SJCRH30 (cell line): ENCODE measurements at places on chromosomes 2 and 18. TPM values are rescaled to one million over a fixed set of nuclear protein-coding genes. Genes with fewer than 3 reads are reported as not detected.

Gene UGT1A8
- not detected in 2 replicates for total RNA-seq

Gene LRRC30
- not detected in 2 replicates for total RNA-seq

Gene CASP8
- total RNA-seq: 11.6 and 14.4 TPM in 2 replicates

GRCh38 chr2:51297488-51297887 lies 265.6 kb upstream of the NRXN1 start:
- H3K27me3 ChIP-seq: peaks cover 7% of the 10 kb centered on the region; the same call in 1 of the 2 replicates
- H3K27ac ChIP-seq: no peak overlapping the region
- no peaks in the 10 kb centered on the region for H3K4me1 ChIP-seq

- H3K4me3 ChIP-seq: no peak overlapping the region
- peaks cover 18% of the 10 kb centered on the region for H3K4me1 ChIP-seq
- H3K27me3 ChIP-seq: no peaks in the 10 kb centered on the region
- no peaks in the 10 kb centered on the region for H3K36me3 ChIP-seq
Measured at GRCh38 chr2:141557329-141558095, 573.3 kb downstream of the LRP1B start.

GRCh38 chr18:50720325-50720674 lies 99.5 kb downstream of the MRO start:
- no peaks in the 10 kb centered on the region for H3K27me3 ChIP-seq
- no peak overlapping the region for H3K27ac ChIP-seq
- H3K4me3 ChIP-seq: no peak overlapping the region
- no peaks in the 10 kb centered on the region for H3K4me1 ChIP-seq

GRCh38 chr2:39666491-39667101 lies 879 bp downstream of the TMEM178A start:
- H3K27me3 ChIP-seq: no peaks in the 10 kb centered on the region
- no peak overlapping the region for H3K27ac ChIP-seq
- no peak for DNase-seq

GRCh38 chr18:62327977-62328376 lies 2.9 kb downstream of the TNFRSF11A start:
- no peak overlapping the region for H3K27ac ChIP-seq
- no peaks in the 10 kb centered on the region for H3K4me1 ChIP-seq
- no peak overlapping the region for H3K4me3 ChIP-seq
- no peak for DNase-seq
- no peaks in the 10 kb centered on the region for H3K36me3 ChIP-seq

GRCh38 chr2:193336781-193337180 lies 1142.0 kb upstream of the TMEFF2 start:
- H3K4me1 ChIP-seq: no peaks in the 10 kb centered on the region; the same call in 1 of the 2 replicates
- no peaks in the 10 kb centered on the region for H3K36me3 ChIP-seq
- no peak overlapping the region for H3K27ac ChIP-seq
- no peaks in the 10 kb centered on the region for H3K27me3 ChIP-seq
- no peak overlapping the region for H3K4me3 ChIP-seq

GRCh38 chr2:203819434-203820133 lies 48.0 kb upstream of the CTLA4 start:
- H3K4me3 ChIP-seq: no peak overlapping the region
- no peaks in the 10 kb centered on the region for H3K27me3 ChIP-seq
- DNase-seq: peak; percentile 12
- H3K4me1 ChIP-seq: peaks cover 10% of the 10 kb centered on the region
- H3K36me3 ChIP-seq: no peaks in the 10 kb centered on the region
- no peak overlapping the region for H3K27ac ChIP-seq

DNA sequence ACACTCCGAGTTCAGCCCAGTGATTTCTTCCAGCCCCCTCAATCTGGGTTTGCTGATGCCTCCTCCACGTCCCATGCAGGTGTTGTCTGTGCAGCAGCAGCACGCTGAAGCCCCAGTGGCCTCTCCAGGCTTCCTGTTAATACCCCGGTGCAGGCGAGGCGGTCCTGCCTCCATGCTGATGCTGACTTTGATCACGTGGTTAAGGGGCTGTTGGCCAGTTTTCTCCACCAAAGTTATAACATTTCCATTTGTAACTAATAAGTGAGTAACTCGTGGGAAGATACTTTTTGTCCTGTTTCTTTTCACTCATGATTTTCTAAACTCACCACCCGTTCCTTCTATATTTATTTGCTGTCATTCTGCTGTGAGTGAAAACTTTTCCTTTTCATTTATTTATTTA lies 42.5 kb upstream of the TMEM18 start:
- no peaks in the 10 kb centered on the region for H3K27me3 ChIP-seq
- H3K36me3 ChIP-seq: no peaks in the 10 kb centered on the region
- H3K4me3 ChIP-seq: no peak overlapping the region

DNA sequence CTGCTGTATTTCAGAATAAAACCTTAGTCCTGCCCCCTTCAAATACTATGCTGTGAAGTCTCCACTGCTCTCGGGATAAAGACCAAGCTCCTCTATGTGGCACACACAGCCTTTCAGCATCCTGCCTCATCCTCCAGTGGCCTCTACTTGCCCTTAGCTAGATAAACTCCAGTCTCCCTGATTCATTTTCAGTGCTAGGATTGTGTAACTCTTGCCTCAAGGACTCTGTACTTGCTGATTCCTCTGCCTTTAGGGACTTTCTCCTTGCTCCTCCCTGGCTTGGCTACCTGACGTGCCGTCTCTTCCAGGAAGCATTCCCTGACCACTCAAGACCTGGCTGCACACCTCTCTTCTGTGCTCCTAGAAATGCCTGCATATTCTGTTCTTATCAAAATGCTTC lies 416.7 kb downstream of the MTX2 start:
- no peak overlapping the region for H3K4me3 ChIP-seq
- H3K27me3 ChIP-seq: no peaks in the 10 kb centered on the region; the same call in 1 of the 2 replicates

Gene RIT2
- total RNA-seq: not detected in 2 replicates
